ENCODE measurements at places on chromosomes 5 and 9.

- DNase-seq: no peak
Observed at GRCh38 chr9:30116673-30117217, 2267.7 kb upstream of the ACO1 start.

GRCh38 chr5:33441241-33442177 is 744 bp downstream of the TARS1 start:
- DNase-seq: no peak

GRCh38 chr5:132224716-132225115 is 2.9 kb downstream of the P4HA2 start:
- no peak for DNase-seq

DNA sequence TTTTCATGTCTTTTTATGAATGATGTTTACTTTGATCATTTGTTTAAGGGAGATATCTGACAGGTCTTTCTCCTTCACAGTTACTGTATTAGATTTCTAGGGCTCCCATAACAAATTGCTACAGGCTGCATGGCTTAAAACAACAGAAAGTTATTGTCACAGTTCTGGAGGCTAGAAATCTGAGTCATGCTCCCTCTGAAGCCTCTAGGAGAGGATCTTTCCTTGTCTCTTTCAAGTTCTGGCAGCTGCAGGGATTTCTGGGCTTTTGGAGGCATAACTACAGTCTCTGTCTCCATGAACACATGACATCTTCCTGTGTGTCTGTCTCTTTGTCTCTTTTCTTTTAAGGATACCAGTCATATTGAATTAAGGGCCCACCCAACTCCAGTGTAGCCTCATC is 557.3 kb upstream of the SEMA6A start:
- DNase-seq: no peak

DNA sequence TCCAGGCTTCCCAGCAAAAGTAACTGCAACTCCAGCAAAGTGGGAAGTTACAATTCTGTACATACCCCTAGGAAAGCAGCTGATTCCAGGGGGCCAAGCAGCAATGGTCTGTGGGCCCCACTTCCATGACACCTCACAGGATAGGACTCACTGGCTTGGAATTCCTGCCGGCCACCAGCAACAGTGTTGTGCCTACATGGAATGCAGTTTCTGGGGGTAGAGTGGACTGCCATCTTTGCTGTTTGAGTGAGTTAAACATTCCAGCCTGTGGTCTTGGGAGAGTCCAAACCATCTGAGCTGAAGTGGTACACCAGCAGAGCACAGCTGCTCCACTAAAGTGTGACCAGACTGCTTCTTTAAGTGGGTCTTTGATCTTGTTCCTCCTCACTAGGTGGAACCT is 13.4 kb upstream of the FBN2 start:
- no peak for DNase-seq

GRCh38 chr5:172321593-172321992 is 38.0 kb upstream of the UBTD2 start:
- no peak for DNase-seq

- no peak for DNase-seq
Observed at GRCh38 chr5:143671674-143672569, 140.0 kb upstream of the HMHB1 start.

GRCh38 chr5:8360012-8360411 is 491.1 kb downstream of the MTRR start:
- DNase-seq: no peak

- DNase-seq: no peak
Observed at GRCh38 chr5:115818821-115819220, 2.4 kb upstream of the CDO1 start.
